ENCODE measurements at places on chromosomes 2 and 18.

- DNase-seq = no peak
Measured at GRCh38 chr2:200209030-200209429, 97.5 kb upstream of the SPATS2L start.

DNA sequence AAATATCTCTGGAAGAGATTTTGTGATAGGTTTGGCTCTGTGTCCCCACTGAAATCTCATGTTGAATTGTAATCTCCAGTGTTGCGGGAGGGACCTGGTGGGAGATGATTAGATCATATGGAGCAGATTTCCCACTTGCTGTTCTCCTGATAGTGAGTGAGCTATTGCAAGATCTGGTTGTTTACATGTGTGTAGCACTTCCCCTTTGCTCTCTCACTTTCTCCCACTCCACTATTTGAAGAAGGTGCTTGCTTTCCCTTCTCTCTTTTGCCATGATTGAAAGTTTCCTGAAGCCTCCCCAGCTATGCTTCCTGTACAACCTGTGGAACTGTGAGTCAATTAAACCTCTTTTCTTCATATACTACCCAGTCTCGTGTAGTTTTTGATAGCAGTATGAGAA, 97.0 kb upstream of the FN1 start:
- no peak for DNase-seq

GRCh38 chr2:58930537-58930936, 689.4 kb upstream of the FANCL start:
- no peak for DNase-seq

DNA sequence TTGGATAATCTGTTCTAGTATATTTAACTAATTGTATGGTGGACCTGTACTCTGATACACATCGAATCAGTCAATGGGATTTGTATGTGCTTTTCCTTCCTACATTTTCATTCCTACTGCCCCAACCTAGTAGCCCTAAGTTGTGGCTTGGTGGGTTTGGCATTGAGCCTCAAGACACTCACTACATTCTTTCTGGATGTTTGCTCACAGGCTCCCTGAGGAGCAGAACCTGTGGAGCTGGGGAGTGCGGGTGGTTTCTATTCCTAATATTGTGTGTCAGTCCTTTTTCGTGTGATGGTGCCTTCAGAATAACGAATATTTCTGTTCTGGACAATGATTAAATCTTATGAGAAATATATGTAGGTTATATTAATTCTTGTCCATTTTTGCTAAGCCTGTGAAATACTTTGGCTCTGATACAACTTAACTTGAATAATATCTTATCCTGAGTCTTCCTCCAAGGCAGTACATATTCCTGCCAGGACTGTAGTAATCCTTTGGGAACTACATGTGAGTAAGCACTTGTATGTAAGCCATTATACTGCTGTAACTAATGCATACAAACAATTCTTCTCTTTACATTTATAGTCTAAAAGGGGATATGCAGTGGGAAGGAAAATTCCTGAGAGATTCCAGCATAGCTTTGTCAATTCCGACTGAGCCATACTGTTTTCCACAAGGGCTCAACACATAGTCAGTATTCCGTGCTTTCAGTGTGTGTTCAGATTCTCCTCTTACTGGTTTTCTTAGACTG, 150.6 kb downstream of the AGPS start:
- peak; percentile 65 for DNase-seq

DNA sequence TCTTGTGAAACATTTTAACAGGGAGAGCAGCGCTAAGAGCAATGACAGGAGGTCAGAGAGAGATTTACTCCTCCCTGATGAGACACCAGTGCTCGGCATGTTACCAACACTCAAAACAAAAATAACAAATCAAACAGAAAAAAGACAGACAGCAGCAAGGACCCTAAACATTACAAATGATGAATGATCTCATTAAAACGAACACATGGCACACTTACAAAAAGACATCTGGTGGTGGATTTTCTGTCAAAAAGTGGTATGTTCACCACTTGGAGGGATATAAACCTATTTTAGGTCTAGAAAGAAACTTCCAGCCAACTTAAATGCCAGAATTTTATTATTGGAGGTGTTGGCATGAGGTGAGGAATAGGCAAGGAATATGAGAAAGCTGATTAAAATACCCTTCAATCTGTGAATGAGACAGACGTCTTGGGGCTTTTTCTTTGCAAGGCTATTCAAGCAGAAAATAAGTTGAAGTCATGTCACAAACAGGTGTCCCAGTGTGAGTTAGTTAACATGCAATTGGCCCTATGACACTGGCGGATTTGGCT, 112.8 kb downstream of the PRELID3A start:
- DNase-seq = no peak

DNA sequence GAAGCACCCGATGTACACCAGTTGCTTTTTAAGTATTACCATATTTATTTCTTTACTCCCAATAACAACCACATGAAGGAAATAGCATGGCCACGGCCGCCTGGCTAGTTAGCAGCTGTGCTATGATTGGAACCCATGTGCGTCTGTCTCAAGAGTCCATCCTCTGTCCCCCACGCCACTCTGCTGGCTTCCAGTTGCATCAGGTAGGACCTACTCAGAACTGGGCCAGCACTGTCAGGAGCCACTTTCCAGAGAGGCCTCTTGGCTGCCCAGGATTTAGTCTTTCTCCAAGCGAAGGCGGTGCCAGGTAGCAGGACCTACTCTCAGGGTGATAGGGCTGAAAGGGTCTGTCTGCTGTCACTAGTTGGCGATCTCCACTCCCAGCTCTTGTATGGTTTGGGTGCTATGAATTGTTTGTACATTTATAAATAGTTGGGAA, 22.1 kb downstream of the ASB18 start:
- no peak for DNase-seq

DNA sequence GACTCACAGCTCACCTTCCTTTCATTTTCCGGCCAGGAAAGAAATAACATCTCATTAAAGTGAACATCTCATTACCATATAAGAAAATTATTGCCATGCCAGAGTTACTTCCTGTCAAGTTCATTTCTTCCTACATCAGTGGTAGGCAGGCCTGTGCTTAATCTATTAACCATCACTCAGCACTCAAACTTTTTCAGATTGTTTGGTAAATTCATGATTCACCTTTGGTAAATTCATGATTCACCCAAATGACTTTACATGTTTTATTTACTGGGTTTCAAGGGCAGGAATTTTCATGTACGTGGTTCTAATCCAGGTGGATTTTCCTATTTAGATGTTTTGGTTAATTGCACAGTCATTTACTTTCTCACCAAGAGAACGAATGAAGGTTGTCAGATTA, 116.5 kb downstream of the CSRNP3 start:
- no peak for DNase-seq

GRCh38 chr2:46329803-46330775, 32.9 kb downstream of the EPAS1 start:
- no peak for DNase-seq

DNA sequence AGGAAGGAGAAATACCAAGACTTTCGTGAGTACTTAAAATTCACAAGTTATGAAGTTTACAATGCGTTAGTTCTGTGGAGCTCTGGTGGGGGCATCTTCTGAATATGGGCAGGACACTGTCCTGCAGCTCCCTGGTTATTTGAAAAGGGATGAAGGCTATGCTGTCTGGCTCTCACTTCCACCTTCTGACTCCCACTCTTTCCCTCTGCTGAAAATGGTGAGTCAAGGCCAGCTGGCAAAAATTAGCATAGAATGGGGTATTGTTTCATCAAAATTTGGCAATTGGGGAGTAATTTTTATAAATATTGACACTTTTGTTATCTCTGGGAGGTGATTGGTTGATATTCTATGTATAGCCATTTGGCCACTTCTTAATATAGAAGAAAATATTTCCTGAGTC, 177.4 kb downstream of the PARD3B start:
- no peak for DNase-seq

DNA sequence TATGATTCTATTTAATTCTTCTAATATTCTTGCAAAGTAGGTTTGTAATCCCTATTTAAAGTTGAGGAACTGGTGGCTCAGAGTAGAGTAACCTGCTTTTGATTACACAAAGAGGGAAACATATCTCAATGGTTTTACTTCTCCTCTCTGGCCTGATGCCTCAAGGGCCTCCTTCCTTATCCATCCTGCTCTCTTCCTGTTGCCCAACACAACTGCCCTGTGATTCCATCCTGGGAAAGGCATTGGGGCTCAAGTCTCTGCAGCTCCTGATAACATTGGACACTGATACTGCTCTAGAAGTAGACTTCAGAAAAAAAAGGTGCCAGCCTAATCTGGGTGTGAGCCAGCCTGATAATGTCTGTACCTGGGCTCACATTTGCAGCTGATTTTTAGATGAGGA, 75.8 kb downstream of the RDH14 start:
- no peak for DNase-seq

GRCh38 chr2:102126660-102127059, 15.9 kb upstream of the IL1R1 start:
- DNase-seq = no peak

GRCh38 chr2:162044586-162044985, 29.4 kb downstream of the DPP4 start:
- no peak for DNase-seq

- DNase-seq = no peak
Measured at GRCh38 chr2:128601298-128602037, 282.8 kb upstream of the HS6ST1 start.

- no peak for DNase-seq
Measured at GRCh38 chr2:238338710-238339394, 18.5 kb downstream of the TRAF3IP1 start.

DNA sequence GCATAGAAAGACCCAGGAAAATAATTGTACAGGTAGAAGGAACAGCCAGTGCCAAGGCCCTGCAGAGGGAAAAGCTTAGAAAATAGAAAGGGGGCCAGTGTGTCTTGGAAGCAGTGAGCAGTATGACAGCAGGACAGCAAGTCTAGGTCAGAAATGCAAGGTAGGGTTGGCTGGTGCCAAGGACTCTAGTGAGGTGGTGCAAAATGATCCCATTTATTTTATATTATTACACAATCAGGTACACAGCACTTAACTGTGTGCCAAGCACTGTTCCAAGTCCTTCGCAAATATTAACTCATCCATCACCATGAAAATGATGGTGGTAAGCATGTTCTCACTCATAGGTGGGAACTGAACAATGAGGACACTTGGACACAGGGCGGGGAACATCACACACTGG, 100.0 kb downstream of the AQP4 start:
- no peak for DNase-seq

GRCh38 chr2:210128961-210129360, 42.2 kb downstream of the KANSL1L start:
- no peak for DNase-seq

- no peak for DNase-seq
Measured at GRCh38 chr2:118784860-118785259, 62.6 kb downstream of the EN1 start.

GRCh38 chr2:129849559-129850160, 129.8 kb upstream of the RAB6C start:
- DNase-seq = peak; percentile 60

DNA sequence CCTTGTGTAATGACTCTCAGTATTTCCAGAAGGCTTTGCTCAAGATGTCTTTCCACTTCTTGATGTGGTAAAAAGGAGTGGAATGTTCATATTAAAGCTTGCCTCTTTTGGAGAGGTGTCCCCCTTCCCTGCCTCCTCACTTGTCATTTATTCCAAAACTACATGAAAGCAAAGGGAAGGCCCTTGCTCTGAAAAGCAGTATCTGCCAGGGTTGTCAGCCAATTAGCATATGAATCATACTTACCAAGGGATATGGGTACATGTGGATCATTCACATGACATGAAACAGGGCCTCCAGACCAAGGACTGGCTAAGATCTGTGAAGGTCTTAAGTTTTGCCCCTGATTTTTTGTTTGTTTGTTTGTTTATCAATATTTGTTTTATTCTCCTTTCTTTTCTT, 31.3 kb downstream of the ANXA4 start:
- no peak for DNase-seq

GRCh38 chr2:81194581-81194980, 890.0 kb upstream of the LRRTM1 start:
- no peak for DNase-seq

- no peak for DNase-seq
Measured at GRCh38 chr2:172220121-172220520, 117.4 kb upstream of the DLX2 start.

- DNase-seq = no peak
Measured at GRCh38 chr2:191686066-191686465, 8.1 kb downstream of the NABP1 start.

DNA sequence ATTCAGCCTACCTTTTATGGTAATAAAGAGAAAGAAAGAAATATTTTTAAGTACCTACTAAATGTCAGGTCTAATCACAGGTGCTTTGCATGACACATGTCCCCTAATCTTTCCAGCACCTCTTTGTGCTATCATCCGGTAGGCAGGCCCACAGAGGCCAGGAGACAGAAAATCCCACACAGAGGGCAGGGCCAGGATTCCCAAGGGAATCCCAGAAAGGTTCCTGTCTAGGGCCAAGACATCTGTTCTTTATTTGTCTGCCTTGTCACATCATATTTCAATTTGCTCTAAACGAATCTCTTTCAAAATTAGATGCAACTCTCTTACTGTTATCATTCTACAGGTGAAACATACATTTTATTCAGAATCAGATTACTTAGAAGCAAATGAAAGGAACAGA, 676.1 kb upstream of the GYPC start:
- no peak for DNase-seq

- no peak for DNase-seq
Measured at GRCh38 chr2:197327472-197328098, 17.0 kb upstream of the ANKRD44 start.

DNA sequence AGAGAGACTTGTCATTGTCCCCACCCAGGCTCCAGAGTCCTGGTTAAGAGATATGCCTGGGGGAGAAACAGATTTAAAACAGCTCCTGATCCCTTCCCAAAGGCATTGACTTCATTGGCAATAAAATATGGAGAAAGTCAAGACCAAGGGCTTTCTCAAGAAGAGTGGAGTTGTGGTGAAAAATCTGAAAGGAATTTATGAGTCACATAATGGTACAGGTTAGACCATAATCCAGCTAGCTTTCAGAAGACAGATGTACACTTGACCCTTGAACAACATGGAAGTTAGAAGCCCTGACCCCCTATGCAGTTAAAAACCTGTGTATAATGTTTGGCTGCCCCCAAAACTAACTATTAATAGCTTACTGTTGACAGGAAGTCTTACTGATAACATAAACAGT, 599.1 kb upstream of the SOX11 start:
- no peak for DNase-seq

DNA sequence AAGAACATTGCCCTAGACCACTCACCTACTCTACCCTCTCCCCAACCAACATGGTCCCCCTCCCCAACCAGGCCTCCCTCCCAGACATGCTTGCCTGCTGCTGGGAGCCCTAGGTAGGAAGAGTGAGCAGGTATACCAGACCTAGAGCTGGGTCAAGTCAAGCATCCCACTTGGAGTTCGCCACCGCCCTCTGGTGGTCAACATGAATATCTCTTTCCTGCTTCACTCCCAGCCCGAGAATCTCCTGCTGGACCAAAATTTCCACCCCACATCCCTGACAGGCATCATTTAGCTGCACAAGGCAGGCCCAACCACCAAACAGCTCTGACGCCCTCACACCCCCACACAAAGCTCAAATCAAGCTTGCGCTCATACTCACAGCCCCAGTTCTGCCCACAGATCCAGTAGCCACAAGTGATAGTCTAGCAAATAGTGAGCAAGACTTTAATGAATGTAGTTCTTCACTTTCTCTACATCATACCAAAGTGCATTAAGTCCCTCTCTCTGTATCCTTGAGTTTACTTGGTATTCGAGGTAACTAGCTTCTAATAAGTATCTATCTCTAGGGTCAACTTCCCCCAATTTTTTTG, 116.0 kb downstream of the TNS1 start:
- DNase-seq = no peak

GRCh38 chr2:214747992-214748391, 61.5 kb downstream of the BARD1 start:
- DNase-seq = no peak

Measured in brain pericyte (primary cell).